ENCODE measurements at places on chromosomes 13 and 19.

GRCh38 chr13:98524793-98525192, 52.1 kb downstream of the STK24 start:
- no peak for DNase-seq

- no peak for DNase-seq
Measured at GRCh38 chr13:49315036-49315565, 67.4 kb downstream of the CDADC1 start.

- no peak for DNase-seq
Measured at GRCh38 chr19:35513628-35514281, at the start of gene DMKN. DMKN (minus strand) TSS chr19:35513649; CDS start chr19:35513475, 174 bp downstream.

- DNase-seq: no peak
Measured at GRCh38 chr13:32267836-32268439, 47.2 kb downstream of the ZAR1L start.

GRCh38 chr19:46718934-46719622, 2.2 kb upstream of the PRKD2 start:
- DNase-seq: no peak

GRCh38 chr13:27627380-27627779, 5.7 kb downstream of the POLR1D start:
- no peak for DNase-seq

DNA sequence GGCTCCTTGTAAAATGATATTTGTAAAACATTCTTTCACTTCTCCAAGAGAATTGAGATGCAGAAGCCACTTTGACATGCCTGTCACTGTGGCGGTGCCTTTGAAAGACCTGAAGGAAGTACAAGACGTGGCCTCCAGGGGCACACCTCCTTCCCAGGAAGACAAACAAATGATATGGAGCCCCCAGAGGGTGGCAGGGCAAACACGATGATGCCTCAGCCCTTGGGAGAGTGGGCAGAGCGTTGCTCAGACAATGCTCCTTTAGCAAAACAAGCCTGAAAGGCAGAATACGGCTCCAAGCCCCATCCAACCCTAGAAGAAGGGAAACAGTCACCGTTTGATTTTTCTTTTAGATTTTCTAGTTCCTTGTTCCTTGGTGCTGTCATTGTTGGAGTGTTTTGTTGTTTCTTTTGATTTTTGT, 9.2 kb upstream of the ATP12A start:
- DNase-seq: no peak

- no peak for DNase-seq
Measured at GRCh38 chr13:73715911-73716510, 418.2 kb downstream of the KLF12 start.

- DNase-seq: no peak
Measured at GRCh38 chr19:39768334-39768733, 10.3 kb upstream of the LEUTX start.

- no peak for DNase-seq
Measured at GRCh38 chr19:30780032-30780431, 407.8 kb downstream of the ZNF536 start.

DNA sequence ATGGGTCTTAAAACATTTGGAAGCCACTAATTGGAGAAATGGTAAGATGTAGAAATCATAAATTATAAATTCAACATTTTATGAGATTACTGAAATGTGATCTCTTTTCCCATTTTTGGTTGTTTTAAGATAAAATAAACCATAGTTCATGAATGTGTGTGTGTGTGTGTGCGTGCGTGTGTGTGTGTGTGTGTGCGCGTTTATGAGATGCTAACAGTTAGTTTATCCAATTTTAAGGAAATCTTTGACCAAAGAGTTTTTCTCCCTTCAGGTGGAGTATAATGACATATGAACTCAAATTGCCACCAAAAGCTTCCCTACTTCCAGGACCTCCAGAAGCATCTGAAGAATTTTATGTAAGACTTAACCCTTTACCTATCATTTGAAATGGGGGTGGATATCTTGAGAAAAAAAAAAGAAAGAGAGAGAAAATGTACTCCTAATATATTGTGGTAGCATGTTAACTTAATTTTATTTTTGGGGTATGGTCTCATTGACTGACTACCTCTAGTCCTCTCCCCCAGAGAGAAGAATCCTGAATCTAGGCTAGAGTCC, 98.1 kb upstream of the AKAP11 start:
- DNase-seq: no peak

- DNase-seq: no peak
Measured at GRCh38 chr13:108225440-108225839, 7.2 kb downstream of the ABHD13 start.

DNA sequence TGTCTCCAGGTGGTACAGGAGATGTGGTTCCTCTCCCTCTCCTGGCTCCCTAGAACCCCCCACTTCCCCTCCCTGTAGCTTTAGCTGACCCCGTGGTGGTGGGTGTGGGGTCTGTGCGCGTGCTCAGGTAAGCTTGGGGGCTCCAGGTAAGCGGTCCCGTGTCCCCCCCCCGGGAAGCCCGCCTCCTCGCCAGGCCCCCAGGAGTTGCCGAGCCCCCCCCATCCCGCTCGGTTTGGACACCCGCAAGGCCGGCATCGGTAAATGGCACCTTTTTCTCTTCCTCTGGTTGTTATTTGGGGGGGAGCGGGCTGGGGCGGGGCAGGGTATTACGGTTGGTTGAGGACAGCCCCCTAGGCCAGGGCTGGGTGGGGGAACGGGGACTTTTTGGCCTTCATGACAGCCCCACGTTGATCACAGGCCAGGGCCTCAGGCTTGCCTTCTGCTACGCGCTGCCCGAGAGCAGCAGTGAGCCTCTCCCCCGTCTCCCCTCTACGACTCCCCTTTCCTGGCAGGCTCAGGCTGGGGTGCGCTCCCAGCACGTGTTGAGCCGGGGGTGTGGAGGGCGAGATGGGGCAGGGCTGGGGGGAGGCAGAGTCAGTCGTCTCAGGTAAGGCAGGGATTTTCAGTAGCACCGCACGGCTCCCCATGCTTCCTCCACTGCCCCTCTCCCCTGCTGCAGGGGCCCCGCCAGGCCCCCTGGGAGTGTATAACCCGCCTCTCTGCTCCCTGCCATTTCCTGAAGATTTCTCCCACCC, 10.7 kb upstream of the LIN7B start:
- no peak for DNase-seq

DNA sequence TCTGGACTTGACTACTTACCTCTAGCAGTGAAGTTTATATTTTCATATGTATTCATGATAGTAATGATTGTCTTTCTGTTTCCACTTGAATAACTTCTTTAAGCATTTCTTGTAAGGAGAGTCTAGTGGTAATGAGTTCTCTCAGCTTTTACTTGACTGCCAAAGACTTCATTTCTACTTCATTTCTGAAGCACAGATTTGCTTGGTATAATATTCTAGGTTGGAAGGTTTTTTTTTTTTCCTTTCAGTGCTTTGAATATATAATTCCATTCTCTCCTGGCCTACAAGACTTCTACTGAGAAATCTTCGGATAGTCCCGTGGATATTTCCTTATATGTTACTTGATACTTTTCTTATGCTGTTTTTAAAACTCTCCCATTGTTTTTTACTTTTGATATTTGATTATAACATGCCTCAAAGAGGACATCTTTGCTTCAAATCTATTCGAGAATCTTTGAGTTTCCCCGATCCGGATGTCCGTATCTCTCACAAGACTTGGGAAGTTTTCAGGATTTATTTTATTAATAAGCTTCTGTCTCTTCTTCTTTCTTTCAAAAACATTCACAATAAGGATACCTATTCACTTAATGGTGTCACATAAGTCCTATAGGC, 1560.0 kb downstream of the PCDH9 start:
- no peak for DNase-seq

GRCh38 chr19:54526972-54527371, 24.3 kb downstream of the LAIR2 start:
- no peak for DNase-seq

DNA sequence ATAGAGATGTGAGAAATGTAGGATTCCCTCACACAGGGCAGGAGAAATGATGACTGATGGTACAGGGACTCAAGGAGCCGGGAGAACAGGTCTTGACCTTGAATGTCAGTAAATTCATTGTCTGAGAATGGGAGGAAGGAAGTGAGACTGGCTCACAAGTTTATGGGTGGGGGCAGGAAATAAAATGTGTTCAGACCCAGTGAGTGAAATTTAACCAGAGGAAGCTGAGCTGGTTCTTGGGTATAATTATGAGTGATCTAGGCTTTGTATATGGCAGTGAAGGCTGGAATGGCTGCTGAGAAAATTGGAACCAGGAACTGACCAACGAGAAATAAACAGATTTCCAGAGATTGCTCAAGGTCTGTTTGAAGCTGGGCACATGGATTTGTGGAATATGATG, 6.3 kb upstream of the IGSF23 start:
- no peak for DNase-seq

GRCh38 chr19:39778763-39779162, at the start of gene LEUTX:
LEUTX (plus strand) TSS chr19:39778854; CDS start chr19:39778921, 67 bp downstream.
- DNase-seq: no peak

- no peak for DNase-seq
Measured at GRCh38 chr13:100124265-100124664, 35.4 kb downstream of the PCCA start.

- DNase-seq: no peak
Measured at GRCh38 chr13:106003651-106004050, 531.8 kb downstream of the EFNB2 start.

- DNase-seq: no peak
Measured at GRCh38 chr13:26202365-26202972, 19.6 kb downstream of the RNF6 start.
